ENCODE measurements at places on chromosomes 12 and 14.

GRCh38 chr14:91919814-91920213 lies 27.7 kb downstream of the FBLN5 start:
- no peak for DNase-seq

- DNase-seq: no peak
Observed at GRCh38 chr12:112294793-112295192, 87.4 kb downstream of the HECTD4 start.

- DNase-seq: no peak
Observed at GRCh38 chr14:106613256-106613655, 1086.9 kb downstream of the TMEM121 start.

GRCh38 chr14:59632381-59632780 lies 55.8 kb upstream of the CCDC175 start:
- no peak for DNase-seq

DNA sequence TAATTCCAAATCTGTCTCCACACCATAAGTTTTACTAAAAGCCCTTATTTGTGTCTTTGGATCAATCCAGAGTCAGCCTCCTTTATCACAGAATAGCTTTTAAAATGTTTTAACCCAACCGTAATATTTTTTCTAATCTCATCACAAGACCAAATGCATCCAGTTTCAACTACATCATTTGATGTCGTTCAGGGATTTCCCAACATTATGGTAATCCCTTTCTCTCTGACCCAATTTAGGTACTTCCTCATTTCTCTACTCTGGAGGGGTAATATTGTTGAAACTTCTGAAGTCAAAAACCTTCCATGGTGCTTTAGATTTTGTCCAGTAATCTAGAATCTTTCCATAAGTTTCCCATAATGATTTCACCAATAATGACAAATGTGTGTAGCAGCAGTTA lies 596.8 kb downstream of the SOX5 start:
- no peak for DNase-seq

GRCh38 chr12:3213188-3213587 lies 136.0 kb downstream of the TSPAN9 start:
- no peak for DNase-seq

DNA sequence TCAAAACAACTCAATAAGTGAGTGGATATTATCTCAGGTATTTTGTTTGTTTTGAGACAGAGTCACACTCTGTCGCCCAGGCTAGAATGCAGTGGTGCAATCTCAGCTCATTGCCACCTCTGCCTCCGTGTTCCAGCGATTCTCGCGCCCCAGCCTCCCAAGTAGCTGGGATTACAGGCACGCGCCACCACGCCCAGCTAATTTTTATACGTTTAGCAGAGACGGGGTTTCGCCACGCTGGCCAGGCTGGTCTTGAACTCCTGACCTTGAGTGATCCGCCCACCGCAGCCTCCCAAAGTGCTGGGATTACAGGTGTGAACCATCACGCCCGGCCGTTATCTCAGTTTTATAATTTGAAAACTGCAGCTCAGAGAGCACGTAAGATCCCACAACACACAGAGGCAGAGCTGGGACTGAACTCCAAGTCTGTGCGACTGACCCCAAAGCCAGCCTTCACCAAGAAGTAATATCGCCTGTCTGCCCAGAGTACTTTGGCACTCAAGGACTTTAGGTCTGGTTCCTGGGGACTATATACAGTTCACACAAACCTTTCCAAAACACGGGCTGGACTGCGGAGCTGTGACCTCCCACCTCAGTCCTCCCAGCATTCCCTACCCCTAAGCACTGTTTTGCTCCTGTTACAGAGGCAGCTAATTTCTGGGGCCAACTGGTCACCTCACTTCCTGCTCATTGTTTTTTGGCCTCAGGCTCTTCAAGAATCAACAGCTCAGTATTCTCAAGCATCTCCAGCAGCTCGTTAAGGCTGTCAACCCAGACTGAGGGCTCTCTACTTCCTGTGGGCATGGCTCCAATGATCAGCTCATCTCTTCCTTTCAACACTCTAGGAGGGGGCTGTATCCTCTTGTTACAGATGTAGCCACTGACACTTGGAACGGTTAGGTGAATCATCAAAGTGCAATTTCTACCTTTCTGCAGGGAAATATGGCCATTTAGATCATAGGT lies 22.5 kb downstream of the TESC start:
- DNase-seq: no peak

DNA sequence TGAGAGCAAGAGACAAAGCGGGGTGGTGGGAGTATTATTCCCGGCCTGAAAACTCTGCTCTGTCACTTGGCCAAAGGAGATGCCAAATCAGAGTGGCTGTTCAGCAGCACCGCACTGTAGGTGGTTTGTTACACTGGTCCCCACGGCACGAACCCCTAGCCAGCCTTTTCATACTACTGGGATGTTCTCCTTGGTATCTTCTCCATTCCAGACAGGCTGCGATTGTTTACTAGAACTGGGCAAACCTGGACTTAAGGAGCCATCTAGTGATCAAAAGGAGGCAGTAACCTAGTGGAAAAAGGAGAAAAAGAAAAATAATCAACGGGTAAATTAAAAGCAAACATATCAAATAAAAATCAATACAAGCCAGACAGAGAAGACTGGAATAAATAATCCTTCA lies 58.9 kb upstream of the TMTC2 start:
- DNase-seq: no peak

GRCh38 chr12:6824085-6824775 lies 2.6 kb downstream of the GPR162 start:
- no peak for DNase-seq

DNA sequence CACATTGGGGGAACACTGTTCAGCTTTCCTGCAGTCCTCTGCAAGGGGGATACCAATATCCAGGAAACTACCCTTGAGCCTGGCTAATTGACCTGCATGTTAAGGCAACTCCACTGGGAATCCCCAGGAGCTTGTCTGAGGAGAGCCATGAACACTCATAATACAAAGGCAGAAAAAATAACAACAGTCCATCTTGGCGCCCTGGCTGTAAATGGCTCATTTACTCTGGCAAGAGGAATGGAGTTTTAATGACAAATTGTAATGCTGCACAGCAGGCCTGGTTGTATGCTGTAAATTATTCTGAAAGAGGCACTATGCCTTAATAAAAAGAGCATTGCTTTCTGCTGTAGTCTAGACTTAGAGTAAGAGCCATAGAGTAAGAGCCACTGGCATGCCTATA lies 58.3 kb downstream of the SLC8A3 start:
- no peak for DNase-seq

GRCh38 chr12:47877081-47877480 lies 27.7 kb downstream of the VDR start:
- no peak for DNase-seq

DNA sequence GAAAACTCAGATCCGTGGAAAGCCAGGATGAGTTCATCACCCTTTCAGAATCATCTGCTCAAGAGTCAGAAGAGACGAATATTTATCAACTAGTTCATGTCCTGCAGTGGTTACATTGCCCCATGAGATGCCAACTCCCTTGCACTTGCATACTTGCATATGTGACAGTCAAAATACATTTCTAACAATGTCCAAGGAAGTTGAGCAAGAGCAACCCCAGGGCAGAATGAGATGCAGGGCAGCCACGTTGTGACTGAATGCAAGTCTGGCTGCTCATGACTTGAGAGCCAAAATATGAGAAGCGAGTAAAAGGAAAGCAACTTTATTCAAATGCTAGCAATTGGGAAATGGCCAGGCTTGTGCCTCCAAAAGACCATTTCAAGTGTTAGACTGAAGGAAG lies 23.6 kb upstream of the UTP20 start:
- no peak for DNase-seq

- DNase-seq: no peak
Observed at GRCh38 chr12:96323906-96324305, 76.3 kb downstream of the CDK17 start.

DNA sequence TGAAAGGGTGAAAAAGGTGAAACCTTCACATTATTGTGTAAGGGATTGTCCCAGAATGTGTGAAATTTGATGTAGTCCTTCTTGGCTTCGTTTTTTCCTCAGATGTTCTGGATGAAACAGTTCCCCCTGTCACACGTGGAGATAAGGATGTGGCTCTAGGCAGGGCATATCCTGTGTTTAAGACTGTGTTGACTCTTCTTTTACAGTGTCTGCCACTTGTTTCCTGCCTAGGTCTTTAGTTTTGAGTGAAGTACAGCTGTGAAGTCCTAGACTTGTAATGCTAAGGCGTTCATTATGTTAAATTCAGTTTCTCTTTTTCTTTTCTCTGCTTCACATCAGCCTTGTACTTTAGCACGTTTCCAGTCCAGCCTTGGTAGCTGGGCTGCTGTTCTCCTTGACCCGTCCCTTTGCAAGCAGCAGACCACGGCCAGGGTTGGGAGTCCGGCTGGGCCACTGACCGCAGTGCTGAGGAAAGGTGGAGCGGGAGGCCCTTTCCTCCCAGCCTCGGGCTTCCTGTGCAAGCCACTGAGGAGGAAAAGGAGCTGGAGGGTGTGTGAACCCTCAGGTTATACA lies 59.1 kb downstream of the RASSF3 start:
- DNase-seq: no peak

GRCh38 chr12:29041621-29042020 lies 107.5 kb upstream of the FAR2 start:
- no peak for DNase-seq

DNA sequence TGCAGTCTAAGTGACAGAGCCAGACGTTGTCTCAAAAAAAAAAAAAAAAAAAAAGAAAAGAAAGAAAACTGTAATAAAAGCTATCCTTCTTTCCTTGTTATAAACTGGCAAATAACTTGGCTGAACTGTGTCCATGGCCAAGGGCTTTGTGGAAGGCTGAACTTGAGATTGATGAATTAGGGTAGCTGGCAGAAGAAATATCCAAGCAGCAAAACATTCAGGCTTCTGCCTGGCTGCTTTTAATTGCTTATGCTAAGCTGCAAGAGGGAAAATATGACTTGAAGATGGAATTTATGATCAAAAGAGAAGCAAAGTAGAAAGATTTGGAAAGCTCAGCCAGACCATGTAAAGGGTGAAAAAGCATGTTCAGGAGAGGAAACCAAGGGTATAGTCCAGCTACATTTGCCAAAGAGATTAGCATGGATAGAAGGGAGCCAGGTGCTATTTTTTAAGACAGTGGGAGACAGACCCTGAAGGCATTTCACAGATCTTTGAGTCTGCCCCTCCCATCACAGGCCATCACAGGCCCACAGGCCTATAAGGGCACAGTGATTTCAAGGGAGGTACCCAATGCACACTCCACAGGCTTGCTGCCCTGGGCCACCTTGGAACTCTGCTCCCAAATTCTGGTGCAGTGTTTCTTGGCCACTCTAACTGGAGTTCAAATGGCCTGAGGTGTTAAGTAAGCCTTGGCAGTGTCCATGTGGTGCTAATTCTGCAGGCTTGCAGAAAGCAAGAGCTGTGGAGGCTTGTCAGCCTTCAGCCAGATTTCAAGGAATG lies 226.0 kb downstream of the AEBP2 start:
- no peak for DNase-seq

GRCh38 chr12:41573445-41573844 lies 385.3 kb downstream of the PDZRN4 start:
- no peak for DNase-seq
